ENCODE measurements at places on chromosomes 5 and 9.

DNA sequence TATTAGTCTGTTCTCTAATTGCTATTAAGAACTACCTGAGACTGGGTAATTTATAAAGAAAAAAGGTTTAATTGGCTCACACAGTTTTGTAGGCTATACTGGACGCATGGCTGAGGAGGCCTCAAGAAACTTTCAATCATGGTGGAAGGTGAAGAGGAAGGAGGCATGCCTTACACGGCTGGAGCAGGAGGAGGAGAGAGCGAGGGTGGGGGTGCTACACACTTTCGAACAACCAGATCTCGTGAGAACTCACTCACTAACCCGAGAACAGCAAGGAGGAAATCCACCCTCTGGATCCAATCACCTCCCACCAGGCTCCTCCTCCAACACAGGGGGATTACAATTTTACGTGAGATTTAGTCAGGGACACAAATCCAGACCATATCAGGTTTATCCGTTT is 90.0 kb downstream of the RMI1 start:
- no peaks in the 10 kb centered on the region for H3K27me3 ChIP-seq
- no peak for DNase-seq
- no peak overlapping the region for H3K4me3 ChIP-seq
- no peaks in the 10 kb centered on the region for H3K36me3 ChIP-seq
- H3K4me1 ChIP-seq, result no peaks in the 10 kb centered on the region

DNA sequence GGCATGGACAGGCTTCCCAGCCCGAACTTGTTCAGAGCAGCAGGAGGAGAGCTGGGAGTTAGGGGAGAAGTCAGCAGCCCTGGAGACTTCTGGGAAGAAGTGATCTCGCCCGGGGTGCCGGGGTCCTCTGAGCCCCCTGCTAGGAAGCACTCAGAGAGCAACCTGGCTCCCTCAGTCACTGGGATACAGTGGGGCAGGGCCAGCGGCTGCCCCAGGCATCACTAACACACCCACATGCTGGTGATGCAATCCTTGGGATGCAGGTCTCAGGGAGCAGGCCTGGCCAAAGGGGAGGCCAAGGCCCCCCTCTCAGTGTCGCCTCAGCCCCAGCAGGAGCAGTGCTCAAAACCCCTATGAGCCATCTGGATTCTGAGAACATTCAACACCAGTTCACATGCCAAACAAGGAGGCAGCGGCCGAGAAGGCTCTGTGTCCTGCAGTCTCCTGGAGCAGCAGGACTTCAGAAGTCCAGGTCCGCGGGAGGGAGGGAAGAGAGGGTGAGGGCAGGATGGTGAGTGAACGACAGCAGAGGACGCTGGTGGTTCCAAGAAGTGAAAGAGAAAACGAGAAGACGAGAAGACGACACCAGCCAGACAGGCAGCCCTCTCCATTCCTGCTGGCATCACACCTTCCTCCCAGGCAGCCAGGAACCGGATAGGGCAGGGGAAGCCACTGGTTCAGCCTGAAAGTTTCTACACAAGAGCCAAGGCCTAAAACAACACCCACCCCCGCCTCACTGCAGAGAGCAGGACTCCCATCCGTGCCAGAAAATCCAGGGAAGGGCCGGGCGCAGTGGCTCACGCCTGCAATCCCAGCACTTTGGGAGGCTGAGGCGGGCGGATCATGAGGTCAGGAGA is 2.3 kb downstream of the PNPLA7 start:
- peaks cover 13% of the 10 kb centered on the region for H3K4me1 ChIP-seq
- peaks cover 11% of the 10 kb centered on the region for H3K36me3 ChIP-seq
- H3K27me3 ChIP-seq, result no peaks in the 10 kb centered on the region

- no peak overlapping the region for H3K4me3 ChIP-seq
- no peak overlapping the region for H3K27ac ChIP-seq
- DNase-seq, result no peak
- no peaks in the 10 kb centered on the region for H3K4me1 ChIP-seq
- no peaks in the 10 kb centered on the region for H3K36me3 ChIP-seq
- H3K27me3 ChIP-seq, result no peaks in the 10 kb centered on the region
Observed at GRCh38 chr5:127906562-127907204, 176.9 kb upstream of the SLC12A2 start.

DNA sequence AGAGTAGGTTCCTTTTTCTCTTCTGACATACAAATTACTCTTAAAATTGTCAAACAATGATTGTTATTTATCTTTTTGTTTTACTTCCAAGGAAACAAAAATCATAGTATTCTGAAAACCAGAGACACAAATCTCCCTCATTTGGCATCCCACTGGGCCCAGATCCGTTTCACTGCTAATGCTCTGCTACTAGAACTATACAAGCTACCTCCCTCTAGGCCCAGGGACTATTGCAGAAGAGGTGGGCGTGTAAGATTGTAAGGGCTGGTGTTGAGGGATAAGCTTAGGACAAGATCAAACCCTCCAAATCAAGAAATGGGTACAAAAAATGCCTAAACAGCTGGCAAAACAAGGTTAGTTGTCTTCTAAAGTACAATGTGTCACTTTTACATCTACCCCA is 928.9 kb upstream of the CDH10 start:
- H3K36me3 ChIP-seq, result no peaks in the 10 kb centered on the region
- H3K27ac ChIP-seq, result no peak overlapping the region
- no peaks in the 10 kb centered on the region for H3K27me3 ChIP-seq
- H3K4me1 ChIP-seq, result no peaks in the 10 kb centered on the region
- no peak for DNase-seq

DNA sequence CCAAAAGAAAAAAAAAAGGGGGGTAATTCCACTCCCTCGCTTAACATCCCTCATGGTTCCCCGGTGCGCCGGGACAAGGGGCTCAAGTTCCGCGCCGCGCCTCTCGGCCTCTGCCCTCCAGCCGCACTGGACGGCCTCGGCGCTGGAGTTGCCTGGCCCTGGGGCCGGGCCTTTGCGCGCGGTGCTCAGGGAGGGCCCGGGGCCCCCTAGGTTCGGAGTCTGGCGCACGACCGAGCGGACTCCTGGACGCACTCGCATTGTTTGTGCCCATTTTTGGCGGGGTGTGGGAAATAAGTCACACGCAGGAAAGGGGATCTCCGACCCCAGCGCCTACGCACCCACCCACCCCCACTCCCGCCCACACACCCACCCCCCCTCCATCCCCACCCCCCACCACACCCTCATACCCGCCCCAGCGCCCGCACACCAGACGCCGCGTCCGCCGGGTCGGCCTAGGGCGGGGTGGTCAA is 381 bp downstream of the MED22 start:
- H3K36me3 ChIP-seq, result peaks cover 54% of the 10 kb centered on the region
- DNase-seq, result no peak
- no peaks in the 10 kb centered on the region for H3K27me3 ChIP-seq
- H3K4me1 ChIP-seq, result peaks cover 60% of the 10 kb centered on the region
- peak overlapping the region; percentile 81 for H3K4me3 ChIP-seq

All from esophagus squamous epithelium (tissue), 5 donors.